ENCODE measurements at places on chromosomes 1 and 21.

DNA sequence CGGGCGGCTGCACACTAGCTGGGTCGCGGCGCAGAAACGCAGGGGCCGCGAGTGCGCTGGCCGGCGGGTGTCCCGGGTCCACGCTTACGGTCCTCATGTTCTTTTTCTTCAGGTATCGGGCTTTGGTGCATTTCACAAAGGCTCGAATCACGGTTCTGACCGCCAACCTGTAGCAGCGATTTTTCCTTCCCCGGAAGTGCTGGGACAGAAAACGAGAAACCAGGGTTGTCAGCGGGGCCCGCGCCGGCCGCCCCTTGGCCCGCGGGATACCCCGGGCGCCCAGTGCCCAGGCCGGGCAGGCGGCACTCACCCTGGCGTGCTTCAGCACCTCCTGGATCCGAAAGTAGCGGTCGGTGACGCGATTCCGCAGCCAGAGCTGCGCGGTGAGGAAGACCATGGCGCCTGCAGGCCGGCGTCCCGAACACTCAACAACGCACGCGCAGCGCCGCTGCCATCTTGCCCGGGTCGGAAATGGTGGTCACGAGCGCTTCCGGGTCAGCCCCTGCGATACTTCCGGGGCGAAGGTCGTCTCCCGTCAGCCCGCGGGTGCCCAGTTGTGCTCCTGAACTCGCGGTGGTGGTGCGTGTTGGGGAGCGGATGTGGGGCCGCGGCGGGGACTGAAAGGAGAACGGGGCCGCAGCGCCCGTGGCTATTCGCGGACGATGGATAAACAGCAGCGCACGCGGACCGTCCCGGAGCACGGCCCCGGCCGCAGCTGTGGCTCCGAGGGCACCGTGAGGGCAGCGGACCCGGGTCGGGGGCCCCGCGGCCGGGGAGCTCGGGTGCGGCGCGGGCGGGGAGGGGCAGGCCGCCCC, at the start of gene MRPL20:
Gene MRPL20, minus strand, starts transcription at position 473 of the 815 bp plus-strand sequence. Its CDS starts 76 bp downstream, at position 397.
- DNase-seq: peak; percentile 95

DNA sequence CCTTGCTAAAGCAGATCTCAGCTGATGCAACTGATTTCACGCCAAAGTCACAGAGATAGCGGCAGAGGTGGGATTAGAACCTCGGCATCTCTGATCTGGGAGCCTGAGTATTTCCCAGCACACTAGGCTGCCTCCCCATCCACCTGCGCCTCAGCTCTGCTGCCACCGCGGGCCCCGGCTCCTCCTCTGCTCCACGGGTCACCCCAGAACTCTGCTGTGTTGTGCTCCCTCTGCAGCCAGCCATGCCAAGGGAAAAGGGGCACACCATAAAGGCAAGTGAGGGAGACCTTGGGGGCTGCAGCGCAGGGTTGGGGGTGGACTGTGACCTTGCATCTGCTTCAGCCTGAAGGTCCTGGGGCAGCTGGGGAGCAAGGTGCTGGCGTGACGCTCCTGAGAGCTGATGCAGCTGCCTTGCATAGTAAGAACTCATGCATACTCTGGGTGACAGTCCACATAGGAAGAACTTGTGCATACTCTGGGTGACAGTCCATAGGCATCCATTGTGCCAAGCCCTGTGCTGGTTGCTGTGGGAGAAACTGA, 68.7 kb downstream of the MAN1C1 start:
- DNase-seq: no peak

DNA sequence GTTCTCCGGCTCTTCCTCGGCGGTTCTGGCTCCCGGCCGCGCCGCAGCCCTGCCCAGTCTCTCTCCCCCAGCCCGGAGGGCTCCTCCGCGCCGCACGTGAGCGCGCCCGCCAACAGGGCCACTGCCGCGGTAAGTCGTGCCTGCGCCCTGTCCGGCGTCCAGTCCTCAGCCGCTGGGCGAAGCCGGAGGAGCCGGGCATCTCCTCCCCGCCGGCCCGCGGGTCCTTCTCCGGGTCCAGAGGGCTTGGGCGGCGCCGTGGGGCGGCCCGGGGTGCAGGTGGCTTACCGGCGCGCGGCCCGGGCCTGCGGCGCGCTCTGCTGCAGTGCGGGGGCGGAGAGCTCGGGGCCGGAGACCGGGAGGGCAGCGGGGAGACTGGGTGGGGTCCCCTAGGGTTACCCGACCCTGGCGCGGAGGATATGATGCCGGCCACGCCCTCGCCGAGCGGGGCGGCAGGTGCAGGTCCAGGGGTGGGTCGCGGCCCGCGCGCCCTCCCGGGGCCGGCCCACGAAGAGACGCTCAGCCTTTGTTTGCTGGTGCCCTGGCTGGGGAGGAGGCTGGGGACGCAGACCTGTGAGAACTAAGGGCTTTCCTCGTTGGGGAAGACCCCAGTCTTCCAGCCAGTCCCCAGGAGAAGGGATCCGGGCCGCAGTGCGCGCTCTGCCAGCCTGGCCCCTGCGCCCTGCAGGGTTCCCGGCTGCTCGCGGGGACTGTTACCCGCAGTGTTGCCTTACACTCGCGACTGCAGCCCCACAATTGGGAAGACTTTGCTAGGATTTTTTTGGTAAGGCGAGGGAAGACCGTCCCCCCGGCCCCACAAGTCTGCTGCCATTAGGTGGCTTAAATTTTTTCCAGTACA, at the start of gene DOP1B:
Gene DOP1B, plus strand, starts transcription at position 10 of the 856 bp plus-strand sequence. CDS start 7,910 bp downstream, outside the sequence.
- no peak for DNase-seq

DNA sequence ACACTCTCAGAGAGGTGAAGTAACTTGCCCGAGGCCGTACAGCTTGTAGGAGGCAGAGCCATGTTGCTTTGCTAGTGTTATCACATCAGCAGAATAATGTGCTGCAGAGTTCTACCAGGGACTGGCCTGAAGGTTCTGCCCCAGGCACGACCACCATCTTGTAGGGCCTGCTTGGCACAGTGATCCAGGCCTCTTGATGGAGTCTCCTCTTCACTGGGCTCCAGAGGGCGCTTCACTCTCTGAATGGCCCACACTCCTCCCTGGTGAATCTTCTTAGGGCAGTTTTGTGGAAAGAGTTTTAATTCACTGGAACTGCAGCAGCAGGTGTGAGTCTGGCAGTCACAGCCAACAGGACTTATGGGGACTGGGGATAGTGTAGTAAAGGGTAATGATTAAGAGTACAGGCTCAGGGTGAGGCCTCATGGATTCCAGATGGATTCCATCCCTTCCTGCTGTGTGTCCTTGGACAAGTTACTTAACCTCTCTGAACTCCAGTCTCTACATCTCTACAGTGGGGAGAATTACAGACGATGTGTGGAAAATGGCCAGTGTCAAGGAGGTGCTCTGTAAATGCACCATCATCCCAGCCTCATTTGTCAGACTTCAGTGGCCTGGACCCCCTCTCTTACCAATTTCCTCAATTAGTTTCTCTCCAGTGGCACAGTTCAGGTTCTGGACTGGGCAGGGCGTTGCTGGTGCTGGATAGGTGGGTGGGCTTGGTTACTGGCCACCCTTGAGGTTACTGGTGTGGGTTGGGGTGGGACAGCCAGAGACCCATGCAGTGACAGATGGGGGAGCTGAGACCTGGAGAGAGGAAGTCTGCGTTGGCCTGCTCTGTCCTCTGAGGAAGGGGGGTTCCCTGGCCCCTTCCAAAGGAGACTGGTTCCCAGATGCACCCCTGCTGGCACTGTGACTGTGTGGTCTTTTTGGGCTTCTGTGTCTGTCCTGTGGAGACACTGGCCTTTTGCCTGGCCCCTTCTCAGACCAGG, 45.9 kb upstream of the CSF3R start:
- DNase-seq: no peak

Data from erythroblast (primary cell).